ENCODE measurements at places on chromosomes 4 and X.

DNA sequence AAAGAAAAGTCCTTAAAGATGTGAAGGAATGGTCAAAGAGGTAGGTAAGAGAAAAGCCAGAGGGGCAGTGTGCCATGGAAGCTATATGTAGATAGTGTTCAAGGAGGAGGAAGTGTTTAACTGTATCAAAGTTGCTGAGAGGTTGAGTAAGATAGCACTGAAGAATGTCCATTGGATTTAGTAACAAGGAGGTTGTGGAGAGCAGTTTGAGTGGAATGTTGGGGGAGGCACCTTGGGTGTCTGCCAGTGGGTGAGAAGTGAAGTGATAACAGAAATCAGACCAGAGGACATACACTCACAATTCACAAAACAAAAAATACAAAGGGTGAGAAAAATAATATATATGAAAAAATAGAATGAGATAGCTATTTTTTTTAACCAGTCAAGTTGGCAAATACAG is 121.3 kb upstream of the AMOT start:
- no peak for DNase-seq

- DNase-seq = no peak
Measured at GRCh38 chrX:16628946-16629595, 20.9 kb upstream of the S100G start.

DNA sequence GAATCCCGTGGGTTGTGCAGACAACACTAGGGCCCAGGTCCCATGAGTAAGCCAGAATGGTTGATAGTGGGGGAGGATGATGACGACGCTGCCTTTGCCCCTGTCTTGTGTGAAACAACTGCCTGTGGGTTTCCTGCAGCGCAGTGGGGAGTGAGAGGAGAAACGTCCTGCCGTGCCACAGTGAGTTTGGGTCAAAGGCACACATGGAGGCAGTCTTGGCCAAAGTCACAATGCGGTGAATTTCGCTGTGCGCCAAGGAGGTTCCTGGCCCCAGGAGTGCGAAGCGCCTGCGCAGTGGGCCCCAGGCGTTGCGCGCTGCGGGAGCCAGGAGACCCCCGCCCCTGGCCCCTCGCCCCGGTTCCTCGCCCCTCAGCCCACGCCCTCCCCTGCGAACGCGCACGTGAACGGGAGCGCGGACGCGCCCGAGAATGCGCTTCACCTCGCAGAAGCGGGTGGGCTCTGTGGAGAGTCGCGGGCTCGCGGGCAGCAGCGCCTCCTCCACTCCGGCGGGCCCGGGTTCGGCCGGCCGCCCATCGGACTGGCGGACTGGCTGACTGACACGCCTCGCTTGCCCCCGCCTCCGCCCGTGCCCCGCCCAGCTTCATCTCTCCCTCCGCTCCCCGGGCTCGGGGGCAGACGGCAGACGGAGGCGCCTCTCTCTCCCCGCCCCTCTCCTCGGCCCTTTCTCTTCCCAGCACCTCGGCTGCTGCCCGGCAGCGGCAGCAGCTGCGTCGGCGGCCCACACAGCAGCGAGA is at the start of gene NUDT10:
NUDT10 (plus strand) TSS at position 635 of the 755 bp plus-strand sequence. CDS start 144 bp downstream, outside the sequence.
- peak; percentile 1 for DNase-seq

DNA sequence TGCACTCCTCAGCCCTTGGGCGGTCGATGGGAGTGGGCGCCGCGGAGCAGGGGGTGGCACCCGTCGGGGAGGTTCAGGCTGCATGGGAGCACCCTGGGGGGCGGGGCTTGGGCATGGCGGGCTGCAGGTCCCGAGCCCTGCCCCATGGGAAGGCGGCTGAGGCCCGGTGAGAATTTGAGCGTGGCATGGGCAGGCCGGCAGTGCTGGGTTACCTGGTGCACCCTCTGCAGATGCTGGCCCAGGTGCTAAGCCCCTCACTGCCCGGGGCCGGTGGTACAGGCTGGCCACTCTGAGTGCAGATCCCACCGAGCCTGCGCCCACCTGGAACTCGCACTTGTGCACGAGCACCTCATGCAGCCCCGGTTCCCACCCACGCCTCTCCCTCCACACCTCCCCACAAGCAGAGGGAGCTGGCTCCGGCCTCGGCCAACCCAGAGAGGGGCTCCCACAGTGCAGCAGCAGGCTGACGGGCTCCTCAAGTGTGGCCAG is 556.3 kb downstream of the GALNTL6 start:
- no peak for DNase-seq

DNA sequence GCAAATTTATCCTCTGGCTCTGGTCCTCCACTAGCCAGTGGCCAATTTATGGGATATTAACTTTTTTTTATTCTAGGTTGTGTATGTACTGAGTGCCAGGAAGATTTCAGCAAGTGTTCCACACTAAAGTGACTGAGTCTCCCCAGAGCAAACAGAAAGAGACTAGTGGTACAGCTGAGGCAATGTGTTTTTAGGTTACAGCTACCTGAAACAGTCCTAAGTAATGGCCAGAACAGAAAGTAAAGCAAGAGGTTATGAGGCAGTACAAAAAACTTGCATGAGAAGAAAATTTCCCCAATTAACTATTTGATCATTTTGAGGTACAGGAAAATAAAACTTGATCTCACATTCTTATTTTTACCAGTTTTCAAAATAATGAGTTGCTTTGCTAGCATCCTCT is 31.2 kb downstream of the PRDM8 start:
- DNase-seq = no peak

DNA sequence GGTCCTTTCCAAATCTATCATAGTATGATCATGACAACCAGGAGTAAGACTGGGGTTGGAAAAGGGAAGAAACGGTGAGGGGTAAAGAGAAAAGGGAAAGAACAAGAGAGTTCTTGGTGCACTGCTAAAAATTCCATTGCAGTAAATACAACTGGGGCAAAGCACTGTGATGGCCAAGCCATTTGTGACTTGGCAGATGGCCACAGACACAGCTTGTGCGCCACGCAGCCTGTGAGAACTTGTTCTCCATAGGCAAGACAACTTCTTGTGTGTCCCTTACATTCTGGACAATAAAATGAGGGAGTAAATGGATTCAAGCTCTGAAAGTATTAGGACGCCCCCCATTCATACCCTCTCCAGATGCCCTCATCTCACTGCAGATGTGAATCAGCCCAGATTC is 10.9 kb downstream of the MFAP3L start:
- no peak for DNase-seq

DNA sequence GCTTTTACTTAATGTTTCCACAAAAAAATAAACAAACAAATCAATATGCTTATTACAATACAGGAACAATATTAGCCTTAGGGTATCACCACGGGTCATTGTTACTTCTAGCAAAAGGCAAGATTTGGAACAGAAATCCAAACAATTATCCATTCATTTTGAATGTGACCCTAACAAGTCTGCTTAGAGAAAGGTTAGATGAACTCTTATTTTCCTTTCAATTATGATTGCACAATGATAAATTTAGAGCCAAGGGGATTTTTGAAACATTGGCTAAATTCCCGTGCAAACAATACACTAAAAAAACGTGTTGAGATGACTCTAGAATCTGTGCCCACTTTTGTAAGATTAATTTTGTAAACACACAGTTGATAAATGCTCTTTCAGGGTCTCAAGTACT is 474.7 kb downstream of the PCDH7 start:
- no peak for DNase-seq

DNA sequence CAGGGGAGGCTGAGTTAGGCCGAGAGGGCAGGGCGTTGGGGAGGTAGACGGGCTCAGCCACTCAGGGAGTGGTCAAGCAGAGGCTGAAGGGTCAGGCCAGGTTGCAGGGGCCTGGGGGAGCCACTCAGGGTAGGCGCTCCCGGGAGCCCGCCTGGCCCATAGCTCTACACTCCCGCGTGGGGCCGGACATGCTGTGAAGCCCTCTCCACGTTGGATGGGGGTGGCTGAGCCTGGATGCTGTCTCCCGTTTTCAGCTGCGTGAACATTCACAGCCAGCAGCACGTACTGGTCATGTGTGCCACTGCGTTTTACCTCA is 14.0 kb upstream of the MSANTD1 start:
- no peak for DNase-seq

GRCh38 chr4:28369499-28369898 is 1508.9 kb downstream of the STIM2 start:
- DNase-seq = no peak

DNA sequence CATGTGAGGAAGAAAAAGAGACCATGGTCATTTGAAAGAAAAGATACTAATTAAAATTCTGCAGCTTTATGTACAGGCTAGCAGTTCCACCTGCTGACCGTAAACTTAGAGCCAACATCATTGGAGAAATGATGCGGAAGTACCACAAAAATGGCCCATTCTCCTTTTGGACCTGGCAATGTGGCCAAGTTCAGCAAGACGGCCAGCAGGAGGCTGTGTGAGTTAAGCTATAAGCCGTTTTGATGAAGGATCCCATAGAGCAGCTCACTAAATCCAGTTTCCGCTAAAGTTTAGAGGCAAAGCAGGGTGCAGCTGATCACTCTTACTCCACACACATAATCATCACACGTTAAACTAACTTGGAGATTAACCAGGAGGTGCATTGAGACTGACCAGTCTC is 133.8 kb downstream of the LDB2 start:
- no peak for DNase-seq

DNA sequence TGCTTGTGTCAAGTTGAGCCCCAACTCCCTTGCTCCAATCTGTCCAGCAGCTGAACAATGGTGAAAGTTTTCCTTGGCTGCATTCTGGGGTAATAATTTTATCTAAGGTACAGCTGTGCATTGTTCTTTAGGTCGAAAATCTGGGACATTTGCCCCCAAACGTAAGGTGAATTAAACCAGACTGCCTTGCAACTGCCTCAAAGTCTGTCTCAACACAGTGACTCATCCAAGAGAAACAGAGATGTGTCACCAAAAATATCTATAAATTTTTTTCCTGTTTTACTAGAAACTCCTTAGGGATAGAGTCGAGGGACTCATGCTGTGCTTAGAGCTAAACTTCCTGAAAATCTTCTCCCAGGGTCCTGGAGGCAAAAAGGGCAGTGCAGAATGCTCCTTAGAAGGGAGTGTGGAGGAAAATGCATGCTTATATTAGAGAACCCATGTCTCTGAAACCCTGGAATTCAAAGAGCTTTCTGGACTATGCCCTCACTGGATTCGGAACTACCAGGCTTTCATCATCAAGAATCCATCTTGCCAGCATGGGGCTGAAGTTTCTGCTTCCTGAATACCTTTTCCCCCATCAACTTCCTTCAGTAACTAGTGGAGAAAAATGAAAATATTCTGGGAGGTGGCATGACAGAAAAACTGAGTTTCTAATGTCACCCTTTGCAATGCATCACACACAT is 115.7 kb downstream of the PALLD start:
- no peak for DNase-seq

DNA sequence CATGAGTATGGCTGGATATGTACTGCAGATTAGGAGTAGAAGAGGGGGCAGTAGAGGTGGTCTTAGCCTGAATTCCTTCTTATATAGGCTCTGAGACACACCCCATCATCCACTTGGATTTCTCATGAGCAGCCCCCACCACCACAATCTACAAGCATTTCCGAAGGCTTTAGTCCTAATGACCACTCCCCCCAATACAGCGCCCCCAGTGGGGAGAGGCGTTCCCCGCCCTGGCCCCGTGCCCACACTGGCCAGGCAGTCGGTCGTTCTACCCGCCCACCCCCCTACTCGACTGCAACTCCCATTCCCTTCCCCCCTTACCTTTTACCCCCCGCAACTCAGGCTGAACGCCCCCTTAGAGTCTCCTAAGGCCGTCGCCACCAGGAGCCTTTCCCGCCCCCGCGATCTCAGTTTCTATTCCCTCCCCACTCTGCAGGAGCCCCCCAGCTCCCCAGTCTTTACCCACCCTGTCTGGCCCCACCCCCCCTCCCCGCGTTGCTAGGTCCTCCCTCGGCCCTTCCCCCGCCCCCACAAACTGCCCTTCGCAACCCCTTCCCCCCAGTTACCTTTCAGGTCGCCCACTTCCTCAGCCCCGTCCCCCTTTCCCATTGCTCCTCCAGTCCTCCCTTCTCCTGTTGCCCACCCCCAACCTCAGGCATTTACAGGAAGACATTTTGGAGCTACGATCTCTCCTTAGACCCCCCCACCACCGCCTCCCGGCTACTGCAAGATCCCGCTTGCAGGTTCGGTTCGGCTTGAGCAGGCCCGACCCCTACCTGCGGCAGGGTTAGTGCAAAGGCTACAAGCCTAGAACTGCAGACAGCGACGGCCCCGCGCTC is 468 bp downstream of the ZMYM3 start:
- no peak for DNase-seq

DNA sequence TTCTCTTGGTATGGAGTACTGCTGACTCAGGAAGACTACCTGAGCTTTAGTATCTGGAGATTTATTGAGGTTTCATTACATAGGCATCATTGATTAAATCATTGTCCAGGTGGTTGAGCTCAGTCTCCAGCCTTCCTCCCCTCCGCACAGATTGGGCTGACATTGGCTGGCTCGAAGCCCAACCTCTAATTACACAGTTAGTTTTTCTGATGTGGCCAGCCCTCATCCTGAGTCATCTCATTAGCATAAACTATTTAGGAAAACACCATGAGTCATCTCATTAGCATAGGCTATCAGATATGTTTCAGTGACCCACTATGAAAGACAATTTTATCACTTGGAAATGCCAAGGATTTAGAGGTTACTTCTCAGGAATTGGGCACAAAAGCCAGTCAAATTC is 93.9 kb upstream of the ANKRD50 start:
- DNase-seq = no peak

- no peak for DNase-seq
Measured at GRCh38 chrX:23935106-23935505, 27.3 kb downstream of the CXorf58 start.

DNA sequence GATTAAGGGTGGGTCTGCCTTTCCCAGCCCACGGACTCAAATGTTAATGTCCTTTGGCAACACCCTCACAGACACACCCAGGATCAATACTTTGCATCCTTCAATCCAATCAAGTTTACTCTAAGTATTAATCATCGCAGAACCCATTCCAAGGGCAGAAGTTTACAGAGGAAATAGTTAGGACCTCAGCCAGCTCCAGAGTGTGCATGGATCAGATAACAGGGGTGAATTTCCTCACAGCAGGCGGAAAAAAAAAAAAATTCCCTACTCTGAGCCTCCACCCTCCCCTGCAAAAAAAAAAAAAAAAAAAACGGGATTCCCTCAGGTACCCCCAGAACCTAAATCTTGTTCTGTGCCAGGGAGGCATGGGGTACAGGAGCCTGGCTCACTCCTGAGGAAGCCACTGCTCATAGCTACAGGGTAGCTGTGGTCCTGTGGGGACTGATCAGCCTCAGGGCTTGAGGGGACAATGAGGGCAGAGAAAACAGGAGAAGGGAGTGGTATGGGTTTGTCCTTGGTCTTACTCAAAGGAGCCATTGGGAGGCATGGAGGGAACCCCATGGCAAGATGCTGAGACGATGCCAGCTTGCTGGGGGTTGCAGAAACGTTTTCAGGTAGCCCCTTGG is 113.0 kb downstream of the DHRSX start:
- no peak for DNase-seq

GRCh38 chrX:42946544-42947194 is 168.7 kb upstream of the PPP1R2C start:
- DNase-seq = no peak

- DNase-seq = no peak
Measured at GRCh38 chrX:5672099-5672498, 556.6 kb downstream of the NLGN4X start.
